HT1080 (cell line): ENCODE measurements at places on chromosomes 1 and 21. TPM values are rescaled to one million over a fixed set of nuclear protein-coding genes. Genes with fewer than 3 reads are reported as not detected.

DNA sequence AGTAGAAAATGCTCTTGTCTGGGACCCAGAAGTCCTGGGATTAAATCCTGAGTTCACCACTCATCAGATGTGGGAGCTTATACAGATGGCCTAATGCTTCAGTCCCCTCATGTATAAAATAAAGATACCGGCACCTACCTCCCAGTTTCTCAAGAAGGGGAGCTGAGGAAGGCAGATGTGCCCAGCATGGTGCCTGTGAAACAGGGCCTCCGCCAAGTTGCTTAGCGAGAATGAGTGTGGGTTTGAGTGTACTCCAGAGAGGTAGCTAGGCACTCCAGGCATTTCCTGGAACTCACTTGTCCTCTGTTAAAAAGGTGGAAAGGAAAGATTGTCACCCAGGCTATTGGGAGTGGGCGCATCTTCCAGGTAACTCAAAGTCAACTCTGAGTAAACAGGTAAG, 37.8 kb downstream of the IER5 start:
- no peak for DNase-seq

The LCE1F gene
- total RNA-seq = not detected in 2 replicates

GRCh38 chr1:76090283-76091203, 16.0 kb downstream of the ST6GALNAC3 start:
- no peak for DNase-seq

DNA sequence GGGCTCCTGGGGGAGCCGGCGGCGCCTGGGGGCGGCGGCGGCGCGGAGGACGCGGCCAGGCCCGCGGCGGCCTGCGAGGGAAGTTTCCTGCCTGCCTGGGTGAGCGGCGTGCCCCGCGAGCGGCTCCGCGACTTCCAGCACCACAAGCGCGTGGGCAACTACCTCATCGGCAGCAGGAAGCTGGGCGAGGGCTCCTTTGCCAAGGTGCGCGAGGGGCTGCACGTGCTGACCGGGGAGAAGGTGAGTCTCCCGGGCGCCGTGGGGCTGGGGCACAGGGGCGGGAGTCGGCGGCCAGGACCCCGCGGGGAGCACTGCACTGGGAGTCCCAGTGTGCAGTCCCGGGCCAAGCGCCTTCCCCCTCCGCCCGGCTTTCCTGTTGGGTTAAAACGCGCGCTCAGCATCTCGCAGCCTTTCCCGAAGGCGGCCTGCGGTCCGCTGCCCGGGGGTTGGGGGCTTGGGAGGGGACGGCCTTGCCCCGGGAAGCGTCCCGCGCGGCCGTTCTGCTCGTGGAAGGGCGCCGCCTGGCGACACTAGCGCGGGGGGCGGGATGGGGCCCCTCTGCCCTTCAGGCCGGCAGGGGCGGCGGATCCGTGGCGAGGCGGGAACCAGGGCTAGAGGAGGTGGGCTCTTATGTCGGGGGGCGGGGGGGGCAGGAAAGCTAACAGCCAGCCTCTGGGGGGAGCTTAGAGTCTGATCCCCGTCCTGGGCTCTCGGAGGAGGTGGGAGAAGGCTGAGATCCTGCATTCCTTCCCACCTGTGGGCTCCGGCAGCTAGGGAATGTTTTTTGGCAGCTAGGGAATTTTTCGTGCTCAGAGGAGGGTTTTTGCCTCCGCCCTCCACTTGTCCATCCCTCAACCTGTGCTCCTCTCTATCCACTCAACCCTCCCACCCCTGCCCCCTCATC, 1.1 kb downstream of the HUNK start:
- no peak for DNase-seq

- DNase-seq = no peak
These were observed 74.9 kb downstream of the JAK1 start for GRCh38 chr1:64891448-64891825.

The CCDC181 gene
- 1.1 and 1.5 TPM in 2 replicates for total RNA-seq

DNA sequence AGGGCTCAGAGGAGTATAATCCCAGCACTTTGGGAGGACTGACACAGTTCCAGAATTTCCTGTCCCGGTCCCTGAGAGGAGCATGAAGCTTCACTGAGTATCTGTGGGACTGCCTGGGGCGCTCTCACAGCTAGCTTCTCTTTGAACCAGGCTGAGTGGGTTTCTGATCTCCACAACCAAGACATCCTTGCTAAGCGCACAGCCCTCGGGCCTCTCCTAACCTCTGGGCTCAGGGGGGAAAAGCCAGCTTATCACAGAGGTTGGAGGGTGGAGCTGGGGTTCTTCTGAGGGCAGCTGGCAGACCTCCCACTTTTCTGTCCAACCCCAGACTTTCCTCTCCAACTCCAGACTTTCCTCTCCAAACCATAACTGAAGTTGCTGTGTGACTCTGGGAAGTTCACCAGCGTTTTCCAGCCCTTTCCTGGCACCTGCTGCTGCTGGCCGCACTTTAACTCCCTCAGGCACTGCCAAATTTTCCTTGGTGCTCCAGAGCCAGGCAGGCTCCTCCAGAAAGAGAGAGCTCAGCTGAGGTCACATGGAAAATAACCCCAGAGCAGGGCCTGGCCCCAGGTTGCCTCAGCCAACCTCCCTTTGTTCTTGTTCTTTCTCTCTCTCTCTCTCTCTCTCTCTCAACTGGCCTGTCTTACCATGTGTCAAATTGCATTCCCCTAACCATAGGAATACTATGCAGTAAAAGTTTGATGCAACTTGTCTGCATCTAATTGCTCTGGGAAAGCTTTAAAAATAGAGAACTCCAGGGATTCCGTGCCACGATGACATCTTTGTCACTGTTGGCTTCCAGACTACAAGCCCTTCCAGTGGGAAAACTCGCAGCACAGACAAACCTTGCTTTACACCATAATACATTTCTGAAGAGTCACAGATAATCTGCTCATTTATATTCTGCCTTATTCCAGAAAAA, 49.5 kb downstream of the OLFML2B start:
- DNase-seq = no peak
